ENCODE measurements at places on chromosomes 1 and 21.

DNA sequence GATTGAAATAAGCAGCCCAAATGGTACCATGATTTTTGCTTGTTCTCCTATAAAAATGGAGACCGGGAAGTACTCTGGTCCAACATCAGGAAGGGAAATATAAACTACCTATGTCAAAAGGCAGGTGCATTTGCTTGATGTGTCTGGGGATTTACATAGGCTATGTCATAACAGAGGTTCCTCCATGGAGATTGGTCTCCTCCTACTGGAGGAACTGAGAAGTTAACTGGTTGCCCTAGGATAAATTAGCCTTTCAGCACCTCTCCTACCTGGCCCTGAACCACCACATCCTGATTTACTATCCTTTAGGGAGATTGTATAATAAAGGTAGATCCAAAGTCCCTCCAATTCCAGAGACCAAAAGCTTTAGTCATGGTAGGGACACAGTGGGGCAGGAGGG lies 1109.3 kb upstream of the B3GALT2 start:
- DNase-seq, result no peak

DNA sequence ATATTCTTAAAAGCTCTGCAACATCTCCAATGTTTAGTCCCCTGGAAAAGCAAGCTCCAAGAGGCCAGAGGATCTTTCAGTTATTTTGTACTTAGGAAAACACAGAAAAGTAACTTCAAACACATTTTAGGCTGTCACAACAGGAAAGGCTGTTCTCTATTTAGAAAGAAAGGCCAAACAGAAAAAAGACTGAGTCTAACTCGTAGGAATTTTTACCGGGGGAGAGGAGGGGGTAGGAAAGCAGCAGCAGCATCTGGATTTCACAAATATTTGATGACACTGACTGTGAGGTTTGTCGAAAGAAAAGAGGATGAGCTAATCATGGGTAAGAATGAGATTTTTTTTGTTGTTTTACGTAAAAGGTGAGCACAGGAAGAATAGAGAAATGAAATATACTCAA lies 107.1 kb downstream of the EIF4G3 start:
- DNase-seq, result peak; percentile 11

GRCh38 chr1:67942274-67942673 lies 108.2 kb downstream of the DIRAS3 start:
- DNase-seq, result no peak

DNA sequence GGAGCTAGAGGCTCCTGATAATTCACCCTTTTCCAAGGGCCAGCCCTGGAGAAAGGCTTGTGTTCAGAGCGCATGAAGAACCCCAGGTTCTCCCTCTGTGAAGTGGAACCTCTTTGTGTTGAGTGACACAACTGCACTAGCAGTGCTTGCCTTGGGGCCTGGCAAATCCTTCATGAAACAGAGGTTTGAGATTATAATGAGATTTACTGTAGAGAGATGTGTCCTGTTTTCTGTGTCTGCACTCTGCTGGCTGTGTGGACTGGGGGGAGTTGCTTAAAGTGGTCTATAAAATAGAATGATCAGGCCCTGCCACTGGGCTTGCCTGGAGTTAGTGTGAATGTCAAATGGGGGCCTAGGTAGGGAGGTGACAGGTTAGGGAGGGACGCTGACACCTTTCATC lies 11.5 kb upstream of the TNFRSF1B start:
- no peak for DNase-seq

GRCh38 chr1:239909898-239910297 lies 181.8 kb upstream of the FMN2 start:
- DNase-seq, result no peak

- DNase-seq, result no peak
These were observed 246.3 kb downstream of the USH2A start for GRCh38 chr1:216176970-216177369.

GRCh38 chr1:109438798-109439297 lies 12.6 kb upstream of the PSMA5 start:
- DNase-seq, result no peak

- no peak for DNase-seq
These were observed 4.6 kb upstream of the CTPS1 start for GRCh38 chr1:40974945-40975344.

DNA sequence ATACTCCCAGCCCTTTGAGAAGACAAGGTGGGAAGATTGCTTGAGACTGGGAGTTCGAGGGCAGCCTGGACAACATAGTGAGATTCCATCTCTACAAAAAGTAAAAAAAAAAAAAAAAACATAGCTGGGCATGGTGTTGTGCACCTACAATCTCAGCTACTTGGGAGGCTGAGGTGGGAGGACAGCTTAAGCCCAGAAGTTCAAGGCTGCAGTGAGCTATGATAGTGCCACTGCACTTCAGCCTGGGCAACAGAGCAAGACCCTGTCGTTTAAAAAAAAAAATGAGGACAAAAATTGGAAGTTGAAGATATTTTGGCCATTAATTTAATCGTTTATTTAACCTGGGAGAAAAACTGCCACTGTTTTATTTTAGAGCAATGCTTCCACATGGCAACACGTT lies 1.1 kb downstream of the URB1 start:
- no peak for DNase-seq

- peak; percentile 19 for DNase-seq
These were observed 61.8 kb downstream of the MACF1 start for GRCh38 chr1:39266269-39266668.

GRCh38 chr1:230423951-230424350 lies 2.2 kb downstream of the PGBD5 start:
- no peak for DNase-seq

GRCh38 chr1:153437236-153437635 lies 20.9 kb downstream of the S100A7A start:
- DNase-seq, result no peak

- peak; percentile 67 for DNase-seq
These were observed 15.2 kb downstream of the SLC27A3 start for GRCh38 chr1:153790313-153790965.

DNA sequence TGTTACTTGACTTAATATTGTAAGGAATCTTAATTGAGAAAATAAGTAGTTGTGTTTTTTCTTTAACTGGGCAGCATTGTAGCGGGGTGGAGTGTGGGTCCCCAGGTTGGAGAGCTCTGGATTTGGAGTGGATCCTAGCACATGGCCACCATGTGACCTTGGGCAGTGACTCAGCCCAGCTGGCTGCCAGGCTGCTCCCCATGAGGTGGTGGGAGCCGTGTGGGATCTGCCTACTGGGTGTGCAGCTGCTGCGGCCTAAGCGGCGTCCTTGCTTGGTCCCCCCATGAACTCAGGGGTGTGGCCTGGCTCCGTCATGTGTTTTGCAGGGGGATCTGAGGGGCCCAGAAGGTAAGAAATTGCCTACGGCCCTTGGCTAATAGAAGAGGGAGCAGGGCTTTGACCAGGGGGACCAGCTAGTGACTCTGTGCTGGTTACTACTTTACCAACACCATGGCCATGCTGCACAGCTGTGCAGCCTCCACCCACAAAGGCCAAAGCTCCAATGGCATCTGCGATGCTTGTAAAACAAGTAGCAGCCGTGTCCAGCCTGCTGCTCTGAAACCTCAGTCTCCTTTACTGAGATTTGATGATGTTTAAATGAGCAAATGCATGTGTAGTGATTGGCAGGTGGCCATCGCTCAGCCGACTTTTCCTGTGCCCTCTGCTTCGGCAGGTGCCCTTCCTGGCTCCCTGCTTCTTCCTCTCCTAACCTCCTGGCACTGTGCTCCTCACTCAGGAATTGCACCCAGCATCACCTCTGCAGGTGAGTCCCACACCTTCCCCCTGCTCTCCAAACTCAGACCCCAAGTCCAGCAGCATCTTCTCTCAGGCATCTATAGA lies 68.3 kb downstream of the ADARB1 start:
- DNase-seq, result no peak

- no peak for DNase-seq
These were observed 8.3 kb upstream of the LRP8 start for GRCh38 chr1:53336146-53336545.

DNA sequence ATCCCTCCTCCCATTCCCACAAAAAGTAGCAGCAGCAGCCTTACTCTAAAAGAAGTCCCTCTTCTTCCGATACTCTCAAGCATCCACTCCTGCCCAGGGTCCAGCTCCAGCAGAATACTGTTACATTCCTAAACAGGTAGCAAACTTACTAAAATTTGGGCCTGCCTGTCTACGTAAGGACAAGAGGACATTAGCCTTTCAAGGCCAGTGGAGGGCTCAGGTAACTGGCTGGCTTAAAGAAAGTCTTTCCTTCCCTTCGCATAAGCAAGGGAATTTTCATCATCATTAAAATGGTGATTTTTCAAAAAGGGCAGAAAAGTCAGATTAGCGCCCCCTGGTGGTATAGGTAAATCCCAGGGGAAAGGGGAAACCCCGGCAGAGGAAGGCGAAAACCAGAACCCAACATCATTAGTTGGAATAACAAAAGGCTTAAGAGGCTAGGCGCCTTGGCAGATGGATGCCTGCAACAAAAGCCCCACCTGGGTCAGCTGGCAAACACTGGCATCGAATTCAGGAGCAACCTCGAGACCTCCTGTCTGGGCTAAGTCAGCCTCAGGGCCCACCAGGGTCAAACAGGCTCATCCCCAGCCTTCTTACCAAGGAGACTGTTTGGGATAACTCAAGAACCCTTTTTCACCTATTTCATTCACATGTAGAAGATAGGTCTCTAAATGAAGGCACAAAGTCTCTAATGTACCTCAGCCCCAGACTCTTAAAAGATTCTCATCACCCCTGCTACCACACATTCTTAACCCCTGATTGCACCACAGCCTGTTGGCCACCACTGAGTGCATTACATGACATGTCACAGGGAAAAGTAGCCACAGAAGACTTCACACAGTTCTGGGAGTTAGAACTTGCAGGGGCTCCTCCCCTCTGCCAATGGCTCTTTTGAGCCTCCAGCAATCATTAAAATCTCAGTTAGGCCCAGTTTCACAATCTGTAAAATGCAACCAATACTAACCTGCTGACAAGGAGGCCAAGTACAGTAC lies 36.7 kb downstream of the ERI3 start:
- no peak for DNase-seq

GRCh38 chr1:47664356-47664755 lies 226.5 kb downstream of the FOXD2 start:
- DNase-seq, result no peak

DNA sequence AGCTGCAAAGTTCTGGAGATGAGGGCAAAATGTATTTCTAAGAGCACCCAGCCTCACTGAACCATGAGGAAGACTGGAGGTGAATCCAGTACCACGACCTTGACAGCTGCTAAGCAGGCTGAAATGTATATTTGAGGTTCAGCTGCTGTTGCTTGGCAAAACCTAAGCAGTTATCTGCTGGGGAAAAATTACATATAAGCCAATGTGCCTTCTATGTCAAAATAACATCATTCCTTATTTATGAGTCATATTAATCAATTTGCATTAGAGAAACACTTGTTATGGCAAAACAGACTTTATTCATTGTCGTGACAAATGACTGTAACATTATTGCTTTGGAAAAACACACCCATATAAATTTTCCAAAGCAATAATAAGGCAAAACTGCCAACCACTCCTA lies 560.5 kb upstream of the NR5A2 start:
- DNase-seq, result no peak

DNA sequence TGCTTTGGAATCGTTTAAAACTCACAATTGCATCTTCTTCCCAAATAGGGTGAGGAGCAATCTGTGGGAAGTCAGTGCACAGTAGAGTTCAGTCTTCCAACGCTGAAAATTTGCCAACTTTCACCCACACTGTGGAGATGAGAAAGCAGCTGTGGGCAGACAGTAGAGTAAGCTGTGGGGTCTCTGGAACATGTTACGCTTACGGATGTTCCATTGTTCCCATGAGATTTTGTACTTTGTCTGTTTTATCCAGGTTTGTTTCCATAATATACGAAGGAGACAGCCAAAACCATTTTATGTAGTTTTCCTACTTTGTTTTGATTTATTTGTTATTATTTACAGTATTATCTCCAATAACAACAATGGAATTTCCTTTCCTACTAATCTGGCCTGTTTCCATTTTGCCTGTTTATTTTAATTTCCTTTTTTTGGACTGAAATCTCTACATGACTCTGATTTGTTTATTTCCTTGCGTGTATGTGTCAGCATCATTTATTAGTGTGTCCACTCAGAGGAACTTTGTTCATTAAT lies 65.1 kb upstream of the RGL1 start:
- DNase-seq, result no peak

DNA sequence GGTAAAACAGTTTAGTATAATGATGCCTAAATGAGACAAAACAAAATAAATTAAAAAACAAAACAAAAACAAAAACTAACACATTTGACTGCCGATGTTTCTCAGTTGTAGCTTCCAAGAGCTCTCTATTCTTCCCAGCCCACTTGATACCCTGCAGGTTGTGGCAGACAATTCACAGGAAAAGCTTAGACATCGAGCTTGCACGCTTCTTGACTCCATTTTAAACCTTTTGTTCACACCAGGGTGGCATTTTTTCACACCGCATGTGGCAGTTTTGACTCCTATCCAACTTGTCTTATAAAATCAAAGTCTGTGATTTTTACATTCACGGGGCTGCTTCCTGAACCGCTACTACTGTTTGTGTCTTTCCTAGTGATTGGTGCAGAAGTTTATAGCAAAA lies 575.9 kb downstream of the USP25 start:
- peak; percentile 82 for DNase-seq

DNA sequence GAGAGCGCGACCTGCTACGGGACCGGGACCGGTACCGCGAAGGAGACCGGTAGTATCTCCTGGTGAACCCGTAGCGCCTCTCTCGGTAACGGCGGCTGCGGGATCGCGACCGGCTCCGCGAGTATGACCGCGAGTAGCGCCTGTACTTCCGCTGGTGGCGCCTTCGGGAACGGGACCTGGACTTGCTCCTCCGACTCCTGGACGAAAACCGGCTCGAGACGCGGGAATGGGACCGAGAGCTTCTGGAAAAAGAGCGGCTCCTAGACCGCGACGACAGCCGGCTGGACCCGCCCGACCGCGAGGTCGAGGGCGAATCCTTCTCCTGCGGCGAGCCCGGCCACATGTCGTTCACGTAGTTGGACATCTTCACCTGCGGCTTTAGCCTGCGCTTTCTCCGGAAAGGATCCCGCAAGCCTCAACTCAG lies 642 bp downstream of the RSRP1 start:
- DNase-seq, result no peak

DNA sequence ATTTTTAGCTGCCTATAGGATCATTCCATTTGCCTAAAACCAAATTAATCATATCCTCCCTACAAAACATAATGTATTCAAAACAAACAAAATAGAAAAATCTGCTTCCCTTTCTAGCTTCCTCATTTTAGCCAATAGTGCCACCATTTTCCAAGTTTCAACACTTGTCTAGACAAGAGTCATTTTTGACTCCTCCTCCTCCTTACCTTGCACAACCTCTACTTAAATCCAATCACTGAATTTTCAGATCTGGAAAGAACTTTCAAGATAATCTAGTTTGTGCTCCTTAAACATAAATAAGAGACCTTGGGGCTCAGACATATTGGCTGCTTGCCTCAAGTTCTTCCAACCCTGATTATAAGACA lies 7.4 kb downstream of the STX6 start:
- no peak for DNase-seq

GRCh38 chr1:54371942-54372275 lies 34.3 kb downstream of the SSBP3 start:
- DNase-seq, result no peak

Measured in spinal cord (tissue), 10 donors.